ENCODE measurements at places on chromosomes 6 and 20. TPM values are rescaled to one million over a fixed set of nuclear protein-coding genes. Genes with fewer than 3 reads are reported as not detected.

DNA sequence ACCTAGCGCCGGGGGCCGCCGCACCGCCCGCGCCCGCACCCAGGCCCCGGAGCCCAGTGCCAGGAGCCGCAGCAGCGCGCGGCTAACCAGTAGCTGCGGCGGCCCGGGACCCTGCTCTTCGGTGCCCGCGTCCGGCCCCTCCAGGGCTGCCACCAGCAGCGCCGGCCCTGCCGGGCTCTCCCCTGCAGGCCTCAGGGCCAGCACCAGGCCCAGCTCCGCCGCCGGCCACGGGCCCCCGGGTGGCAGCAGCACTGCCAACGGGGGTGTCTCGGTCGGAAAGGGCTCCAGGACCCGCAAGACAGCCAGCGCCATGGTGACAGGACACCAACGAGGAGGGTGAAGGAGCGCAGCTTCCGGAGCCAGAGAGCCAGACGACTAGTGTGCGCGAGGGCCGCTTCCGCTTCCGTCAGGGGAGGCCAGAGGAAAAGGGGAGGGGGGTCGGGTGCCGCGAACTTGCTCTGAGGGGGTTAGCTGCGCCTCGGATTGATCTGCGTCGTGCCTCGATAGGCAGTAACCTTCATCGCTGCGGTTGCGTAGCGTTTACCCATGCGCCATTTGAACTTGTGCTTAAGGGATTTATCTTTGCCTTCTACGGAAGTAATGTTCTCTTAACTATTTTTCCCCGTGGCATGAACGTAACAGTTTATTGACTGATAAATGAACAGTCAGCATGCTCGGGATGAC lies at the start of gene PEX6:
Gene PEX6, minus strand, starts transcription at position 343 of the 684 bp plus-strand sequence. Its CDS starts 31 bp downstream, at position 312.
- peak; percentile 96 for DNase-seq

DNA sequence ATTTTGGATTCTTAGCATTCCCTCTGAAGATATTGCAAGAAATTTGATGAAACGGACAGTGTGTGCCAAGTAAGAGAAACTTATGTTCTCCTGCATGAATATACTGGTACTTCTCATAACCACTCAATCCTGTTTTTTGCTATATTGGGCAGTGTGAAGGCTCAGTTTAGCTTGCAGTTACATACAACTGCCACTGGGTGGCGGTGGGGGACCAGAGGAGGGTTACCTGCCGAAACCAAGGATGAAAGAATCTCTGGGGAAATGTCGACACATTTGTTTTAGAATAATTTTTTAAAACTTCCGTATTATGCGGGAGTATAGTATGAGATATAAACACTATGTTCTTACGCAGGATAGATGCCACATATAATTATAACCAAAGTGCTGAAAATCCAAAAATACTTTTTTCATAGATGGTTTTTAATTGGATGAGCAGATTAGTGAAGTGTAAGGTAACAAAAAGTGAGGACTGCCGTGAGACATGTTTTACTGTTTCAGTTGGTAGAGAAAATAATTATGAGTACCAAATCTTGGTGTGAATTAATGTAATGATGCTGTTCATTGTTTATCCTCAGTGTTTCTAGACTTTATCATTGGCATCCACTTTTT lies 9.7 kb downstream of the TRMT11 start:
- DNase-seq: peak; percentile 63

MAFB gene
- 10.2 TPM for polyA plus RNA-seq

- no peak for DNase-seq
Observed at GRCh38 chr20:23536328-23536974, 31.8 kb downstream of the CST9L start.

MMP24 gene
- polyA plus RNA-seq: 0.54 TPM

DNA sequence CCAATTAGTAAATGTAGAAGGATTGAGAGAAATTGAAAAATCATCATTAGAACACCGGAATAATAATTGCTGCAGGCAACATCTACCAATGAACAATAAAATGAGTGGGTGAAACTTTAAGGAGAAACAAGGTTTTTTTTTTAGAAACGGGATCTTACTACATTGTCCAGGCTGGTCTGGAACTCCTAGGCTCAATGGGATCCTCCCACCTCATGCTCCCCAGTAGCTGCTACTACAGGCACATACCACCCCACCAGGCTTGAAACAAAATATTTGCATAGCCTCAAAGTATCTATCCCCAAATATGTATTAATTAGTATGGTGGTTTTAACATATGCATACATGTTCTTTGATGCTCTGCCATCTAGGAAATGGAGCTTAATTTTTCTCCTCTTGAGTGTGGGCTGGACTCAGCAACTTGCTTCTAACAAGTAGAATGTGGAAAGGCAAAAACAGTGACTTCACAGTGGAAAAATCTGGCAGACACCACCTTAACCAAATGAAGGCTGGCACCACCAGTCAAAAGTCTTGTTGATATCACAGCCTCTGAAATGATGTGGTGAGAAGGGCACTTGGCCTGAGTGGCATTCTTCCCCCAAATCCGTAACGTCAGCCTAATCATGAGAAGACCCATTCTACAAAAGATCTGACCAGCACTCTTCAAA lies 12.1 kb downstream of the NRSN2 start:
- DNase-seq: no peak

GRCh38 chr6:25831532-25832306 lies at the start of gene SLC17A1:
SLC17A1 (minus strand) TSS chr6:25832052; CDS start chr6:25830557, 1,495 bp downstream.
- no peak for DNase-seq

DNA sequence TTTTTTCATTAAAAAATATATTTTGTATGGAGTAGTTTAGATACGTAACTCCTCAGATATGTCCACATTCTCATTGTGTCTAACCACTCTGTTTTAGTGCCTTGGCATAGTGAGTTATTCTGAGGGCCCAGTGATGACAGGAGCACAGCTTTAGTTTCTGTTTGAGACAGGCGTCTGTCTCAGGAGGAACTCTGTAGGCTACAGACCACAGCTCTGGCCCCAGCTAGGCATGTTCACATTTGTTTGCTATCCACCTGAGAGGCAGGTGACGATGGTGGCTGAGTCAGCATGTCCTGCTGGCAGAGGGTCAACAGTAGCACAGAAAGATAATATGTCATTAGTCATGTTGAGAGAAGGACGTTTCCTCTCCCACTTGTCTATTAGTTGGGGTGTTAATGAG lies 16.3 kb downstream of the LRRC1 start:
- no peak for DNase-seq

ANGPT4 gene
- polyA plus RNA-seq: 0.08 TPM

DNA sequence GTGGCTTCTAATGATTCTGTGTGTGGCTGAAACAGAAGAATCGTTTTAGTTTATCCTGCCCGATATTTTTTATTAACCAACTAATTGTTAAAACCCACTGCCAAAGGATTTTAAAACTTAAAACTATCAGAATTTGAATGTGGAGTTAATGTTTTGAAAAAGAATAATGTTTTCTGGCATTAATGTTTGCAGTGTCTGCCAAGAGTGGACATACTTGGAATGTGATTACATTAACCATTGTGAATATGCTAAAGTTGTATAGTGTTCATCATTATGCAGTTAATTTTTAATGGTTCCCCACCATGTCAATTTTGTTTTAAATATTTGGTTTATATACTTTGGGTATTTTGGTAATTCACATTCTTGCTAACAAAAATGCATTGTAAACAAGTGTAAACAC lies 24.4 kb downstream of the DCBLD1 start:
- DNase-seq: peak; percentile 48

DNA sequence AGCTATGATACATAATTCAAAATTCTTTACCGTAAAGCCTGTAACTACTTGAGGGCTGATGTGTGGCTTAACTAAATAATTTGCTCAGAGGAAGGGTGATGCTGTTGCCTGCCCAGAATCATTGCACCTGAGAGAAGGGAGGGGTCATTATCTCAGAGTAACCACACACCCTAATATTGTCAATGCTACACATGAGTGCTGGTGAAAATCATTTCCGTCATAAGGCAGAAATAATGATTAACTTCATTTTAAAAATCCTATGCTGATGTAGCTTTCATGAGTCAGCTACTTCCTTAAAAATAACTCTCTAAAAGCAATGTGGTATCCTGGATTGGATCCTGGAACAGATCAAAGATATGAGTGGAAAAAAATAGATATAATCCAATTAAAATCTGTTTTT lies 146.4 kb upstream of the FAM83B start:
- DNase-seq: no peak

GRCh38 chr6:128508588-128509296 lies 11.7 kb downstream of the PTPRK start:
- no peak for DNase-seq
